Neural crest cell (in vitro differentiated cells): ENCODE measurements at places on chromosomes 7 and 10. TPM values are rescaled to one million over a fixed set of nuclear protein-coding genes. Genes with fewer than 3 reads are reported as not detected.

DNA sequence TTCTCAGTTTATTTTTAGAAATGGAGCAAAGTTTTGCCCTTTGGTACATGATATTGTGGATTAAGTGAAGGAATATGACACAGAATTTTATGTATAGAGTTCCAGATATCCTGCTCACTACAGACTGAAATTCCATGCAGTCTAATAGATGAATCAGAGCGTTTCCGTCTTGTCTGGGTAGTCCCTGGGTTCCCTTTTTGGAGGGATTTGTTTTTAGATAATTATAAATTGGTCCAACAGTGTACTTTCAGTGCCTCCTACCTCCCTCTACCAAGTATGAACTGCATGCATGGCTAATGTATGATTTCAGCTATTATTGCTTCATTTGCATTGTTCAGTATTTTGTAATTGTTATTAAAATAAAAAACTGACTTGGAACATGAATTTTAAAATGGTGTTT is 74.4 kb downstream of the SEPTIN7 start:
- peaks cover 5% of the 10 kb centered on the region for H3K36me3 ChIP-seq
- no peaks in the 10 kb centered on the region for H3K4me1 ChIP-seq
- no peak overlapping the region for H3K4me3 ChIP-seq
- no peak overlapping the region for H3K27ac ChIP-seq
- DNase-seq, result no peak

- no peak overlapping the region for H3K27ac ChIP-seq
- no peak for DNase-seq
- no peak overlapping the region for H3K4me3 ChIP-seq
- H3K4me1 ChIP-seq, result peaks cover 36% of the 10 kb centered on the region
- no peaks in the 10 kb centered on the region for H3K27me3 ChIP-seq
Observed at GRCh38 chr10:33681595-33681994, 347.1 kb upstream of the NRP1 start.

DNA sequence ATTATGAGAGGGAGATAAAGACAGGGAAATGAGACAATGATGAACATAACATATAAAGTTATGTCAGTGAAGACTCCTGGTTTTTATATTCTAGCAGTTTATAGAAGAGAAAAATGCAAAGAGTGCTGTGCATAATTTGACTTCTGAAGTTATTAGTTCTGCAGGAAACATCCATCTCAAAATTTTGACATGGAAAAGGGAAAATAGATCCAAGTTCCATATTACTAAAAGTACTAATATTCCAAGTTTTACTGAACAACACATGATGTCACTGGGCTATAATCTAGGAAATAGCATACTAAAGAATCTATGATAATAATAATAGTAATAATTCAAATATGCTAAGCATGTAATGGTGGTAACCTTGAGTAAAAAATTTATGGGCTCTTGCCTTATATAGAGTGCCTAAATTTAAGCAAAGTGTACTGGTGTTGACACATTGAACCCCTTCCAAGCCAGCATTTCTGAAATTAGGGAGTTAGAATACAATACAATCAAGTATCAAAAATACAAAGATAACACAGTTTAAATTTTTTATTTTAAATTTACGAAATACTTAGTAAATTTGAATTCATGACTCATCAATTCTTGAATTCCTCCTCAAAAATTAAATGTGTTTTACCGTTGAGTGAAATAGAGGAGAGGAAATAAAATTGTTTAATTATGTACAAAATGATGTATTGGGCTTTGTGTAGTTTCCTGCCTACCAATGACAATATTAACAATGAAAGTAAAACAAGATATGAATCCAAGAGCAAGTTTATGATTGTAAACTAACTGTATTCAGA is 102.8 kb upstream of the KCND2 start:
- H3K36me3 ChIP-seq, result no peaks in the 10 kb centered on the region
- H3K4me1 ChIP-seq, result peaks cover 2% of the 10 kb centered on the region
- DNase-seq, result no peak
- H3K27ac ChIP-seq, result no peak overlapping the region

DNA sequence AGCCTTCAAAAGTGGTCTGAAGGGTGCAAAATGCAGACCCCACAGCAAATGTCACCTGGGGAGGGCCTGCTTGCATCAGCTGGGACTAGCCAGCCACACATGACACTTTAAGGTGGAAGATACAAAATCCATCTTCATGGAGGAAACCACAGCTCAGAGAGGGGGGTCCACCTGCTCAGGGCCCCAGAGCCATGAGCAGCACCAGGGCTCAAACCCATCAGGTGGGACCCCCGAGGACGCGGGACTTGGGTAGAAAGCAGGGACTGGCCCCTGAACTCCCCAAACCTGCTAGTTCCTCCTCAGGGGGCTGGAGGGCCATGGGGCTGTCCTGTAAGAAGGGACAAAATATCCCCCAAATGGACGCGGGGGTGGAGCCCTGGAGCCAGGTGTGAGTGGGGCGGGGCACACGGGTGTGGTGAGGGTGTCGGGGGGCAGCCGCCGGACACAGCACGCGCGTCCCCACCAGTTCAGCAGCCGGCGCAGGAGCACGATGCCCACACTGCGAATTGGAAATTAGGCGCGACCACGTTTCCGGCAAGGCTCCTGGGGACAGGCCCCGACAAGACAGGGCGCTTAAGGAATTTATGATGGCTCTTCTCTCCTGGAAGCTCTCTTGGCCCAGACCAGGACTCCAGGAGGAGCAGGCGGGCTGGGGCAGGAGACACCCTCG is 8.0 kb downstream of the PDGFA start:
- H3K4me1 ChIP-seq, result peaks cover 5% of the 10 kb centered on the region
- no peak overlapping the region for H3K4me3 ChIP-seq
- no peaks in the 10 kb centered on the region for H3K36me3 ChIP-seq
- no peak for DNase-seq
- peaks cover 37% of the 10 kb centered on the region for H3K27me3 ChIP-seq

Gene ADGRA1
- total RNA-seq, result 0.33 and 0.41 TPM in 2 replicates

Gene FAM3C
- 47.5 and 49.1 TPM in 2 replicates for total RNA-seq

DNA sequence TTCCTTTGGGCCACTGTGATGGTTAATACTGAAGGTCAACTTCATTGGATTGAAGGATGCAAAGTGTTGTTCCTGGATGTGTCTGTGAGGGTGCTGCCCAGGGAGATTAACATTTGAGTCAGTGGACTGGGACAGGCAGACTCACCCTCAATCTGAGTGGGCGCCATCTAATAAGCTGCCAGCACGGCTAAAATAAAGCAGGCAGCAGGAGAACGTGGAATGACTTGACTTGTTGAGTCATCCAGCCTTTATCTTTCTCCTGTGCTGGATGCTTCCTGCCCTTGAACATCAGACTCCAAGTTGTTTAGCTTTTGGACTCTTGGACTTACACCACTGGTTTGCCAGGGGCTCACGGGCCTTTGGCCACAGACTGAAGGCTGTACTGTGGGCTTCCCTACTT is 1046.9 kb downstream of the TYW1 start:
- no peak overlapping the region for H3K27ac ChIP-seq
- no peak for DNase-seq
- H3K4me1 ChIP-seq, result no peaks in the 10 kb centered on the region

GRCh38 chr10:14749070-14749809 is 25.5 kb downstream of the FAM107B start:
- peaks cover 15% of the 10 kb centered on the region for H3K4me1 ChIP-seq
- peak overlapping the region; percentile 31 for H3K27ac ChIP-seq
- no peak for DNase-seq
- no peak overlapping the region for H3K4me3 ChIP-seq

- no peaks in the 10 kb centered on the region for H3K4me1 ChIP-seq
- H3K27me3 ChIP-seq, result no peaks in the 10 kb centered on the region
- no peak overlapping the region for H3K4me3 ChIP-seq
Observed at GRCh38 chr10:15585303-15585715, 134.4 kb downstream of the ITGA8 start.

- no peak overlapping the region for H3K4me3 ChIP-seq
- H3K4me1 ChIP-seq, result no peaks in the 10 kb centered on the region
- no peak for DNase-seq
- no peaks in the 10 kb centered on the region for H3K27me3 ChIP-seq
- H3K36me3 ChIP-seq, result peaks cover 3% of the 10 kb centered on the region
- H3K27ac ChIP-seq, result no peak overlapping the region
Observed at GRCh38 chr10:110903280-110904278, 15.4 kb downstream of the BBIP1 start.

- peak overlapping the region; percentile 50 for H3K27ac ChIP-seq
- peaks cover 10% of the 10 kb centered on the region for H3K27me3 ChIP-seq
- H3K36me3 ChIP-seq, result no peaks in the 10 kb centered on the region
- no peak overlapping the region for H3K4me3 ChIP-seq
- no peaks in the 10 kb centered on the region for H3K4me1 ChIP-seq
Observed at GRCh38 chr7:74059681-74060588, 23.7 kb upstream of the LIMK1 start.

DNA sequence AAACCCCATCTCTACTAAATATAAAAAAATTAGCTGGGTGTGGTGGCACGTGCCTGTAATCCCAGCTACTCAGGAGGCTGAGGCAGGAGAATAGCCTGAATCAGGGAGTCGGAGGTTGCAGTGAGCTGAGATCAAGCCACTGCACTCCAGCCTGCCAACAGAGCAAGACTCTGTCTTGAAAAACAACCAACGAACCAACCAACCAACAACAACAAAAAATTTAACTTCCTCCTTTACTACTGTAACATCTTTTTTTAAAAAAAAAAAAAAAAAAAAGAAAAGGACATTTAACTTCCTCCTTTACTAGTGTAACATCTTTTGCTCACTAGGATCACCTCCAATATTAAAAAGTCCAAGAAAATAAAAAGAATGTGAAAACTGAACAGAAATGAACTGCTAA is 92.3 kb upstream of the TMEM168 start:
- peaks cover 12% of the 10 kb centered on the region for H3K36me3 ChIP-seq
- no peaks in the 10 kb centered on the region for H3K27me3 ChIP-seq
- no peak for DNase-seq
- H3K27ac ChIP-seq, result no peak overlapping the region
- H3K4me1 ChIP-seq, result no peaks in the 10 kb centered on the region
- H3K4me3 ChIP-seq, result no peak overlapping the region

Gene PNLIPRP2
- not detected in 2 replicates for total RNA-seq
